ENCODE measurements at places on chromosomes 16 and 17.

GRCh38 chr17:6487251-6488007 lies 43.2 kb downstream of the PIMREG start:
- DNase-seq = no peak

DNA sequence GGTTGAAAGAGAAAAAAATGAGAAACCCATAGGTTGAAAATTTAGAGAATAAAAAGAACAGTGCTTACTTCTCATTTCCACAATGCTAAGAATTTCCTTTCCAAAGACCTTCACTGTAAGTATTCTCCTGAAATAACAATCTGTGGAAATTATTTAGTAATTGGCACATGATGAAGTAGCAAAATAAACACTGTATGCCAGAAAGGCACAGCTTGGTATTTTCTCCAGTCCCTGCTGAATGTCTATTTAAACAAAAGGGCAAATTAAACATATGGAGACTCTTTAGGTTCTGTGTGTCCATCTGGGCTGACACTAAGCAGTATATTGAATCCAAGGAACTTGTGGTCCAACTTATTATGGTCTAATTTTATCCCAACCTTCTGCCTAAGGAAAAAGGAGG lies 46.1 kb downstream of the CHCT1 start:
- DNase-seq = no peak

GRCh38 chr16:23148166-23148512 lies 1.1 kb downstream of the USP31 start:
- DNase-seq = no peak

GRCh38 chr17:52470553-52470952 lies 312.0 kb upstream of the CA10 start:
- DNase-seq = no peak

DNA sequence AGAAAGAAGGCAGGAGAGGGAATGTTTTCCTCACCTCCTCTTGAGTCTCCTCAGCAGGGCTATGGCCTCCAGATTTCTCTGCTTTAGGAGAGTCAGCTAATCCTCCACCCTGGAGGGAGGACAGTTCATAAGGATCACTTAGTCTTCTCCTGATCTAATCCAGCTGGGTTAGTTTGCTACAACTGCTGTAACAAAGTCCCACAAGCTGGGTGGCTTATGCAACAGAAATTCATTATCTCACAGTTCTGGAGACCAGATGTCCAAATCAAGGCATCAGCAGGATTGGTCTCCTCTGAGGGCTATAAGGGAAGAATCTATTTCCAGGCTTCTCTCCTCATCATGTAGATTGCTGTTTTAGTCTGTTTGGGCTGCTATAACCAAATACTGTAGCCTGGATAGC lies 40.6 kb upstream of the XYLT1 start:
- DNase-seq = peak; percentile 84

DNA sequence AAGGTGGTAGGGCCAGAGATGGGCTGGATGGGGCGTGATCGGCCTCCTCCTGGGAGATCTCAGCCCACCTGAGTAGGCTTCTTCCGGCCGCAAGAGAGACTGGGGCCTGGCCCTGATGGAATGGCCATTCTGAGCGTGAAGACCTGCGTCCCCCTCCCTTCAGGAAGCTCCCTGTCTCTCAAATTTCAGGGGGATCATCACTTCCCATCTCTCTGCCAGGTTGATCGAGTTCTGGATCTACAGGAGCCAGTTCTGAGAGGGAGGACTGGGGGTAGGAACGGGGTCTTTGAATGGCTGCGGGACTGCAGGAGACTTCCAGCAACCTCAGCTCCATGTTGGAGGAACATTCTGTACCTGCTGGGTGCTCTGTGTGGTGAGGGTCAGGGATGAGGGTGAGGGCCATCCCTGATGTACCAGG lies 9.3 kb upstream of the GSDMA start:
- DNase-seq = no peak

GRCh38 chr16:69709456-69710084 lies 16.8 kb downstream of the NQO1 start:
- no peak for DNase-seq

DNA sequence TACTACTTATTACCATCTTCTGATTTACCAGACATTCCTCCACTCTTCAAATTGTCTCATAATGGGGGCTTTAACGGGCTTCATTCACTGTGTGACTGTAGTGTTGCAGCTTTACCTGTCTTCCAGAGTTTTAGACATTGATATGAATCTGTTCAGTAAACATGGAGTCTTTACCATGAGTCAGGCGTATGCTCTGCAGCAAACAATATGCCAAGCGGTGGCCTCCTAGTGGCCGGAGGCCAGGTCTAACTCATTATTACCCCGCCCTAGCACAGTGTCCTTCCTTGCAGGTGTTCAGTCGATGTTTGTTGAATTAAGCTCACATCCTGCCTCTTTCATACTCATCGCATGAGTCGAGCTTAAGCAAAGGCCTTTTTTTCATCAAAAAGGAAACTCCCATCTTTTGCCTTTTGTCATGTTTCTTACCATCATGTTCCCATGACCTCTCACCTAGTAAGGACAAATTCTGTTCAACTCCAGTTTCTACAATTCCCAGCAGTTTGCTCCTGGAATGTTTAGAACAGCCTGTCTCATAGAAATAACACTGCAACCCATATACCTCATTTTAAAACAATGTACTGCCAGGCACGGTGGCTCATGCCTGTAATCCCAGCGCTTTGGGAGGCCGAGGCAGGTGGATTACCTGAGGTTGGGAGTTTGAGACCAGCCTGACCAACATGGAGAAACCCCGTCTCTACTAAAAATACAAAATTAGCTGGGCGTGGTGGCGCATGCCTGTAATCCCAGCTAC lies 39.4 kb downstream of the TUBD1 start:
- peak; percentile 56 for DNase-seq

GRCh38 chr17:53629188-53629587 lies 193.5 kb upstream of the KIF2B start:
- no peak for DNase-seq

DNA sequence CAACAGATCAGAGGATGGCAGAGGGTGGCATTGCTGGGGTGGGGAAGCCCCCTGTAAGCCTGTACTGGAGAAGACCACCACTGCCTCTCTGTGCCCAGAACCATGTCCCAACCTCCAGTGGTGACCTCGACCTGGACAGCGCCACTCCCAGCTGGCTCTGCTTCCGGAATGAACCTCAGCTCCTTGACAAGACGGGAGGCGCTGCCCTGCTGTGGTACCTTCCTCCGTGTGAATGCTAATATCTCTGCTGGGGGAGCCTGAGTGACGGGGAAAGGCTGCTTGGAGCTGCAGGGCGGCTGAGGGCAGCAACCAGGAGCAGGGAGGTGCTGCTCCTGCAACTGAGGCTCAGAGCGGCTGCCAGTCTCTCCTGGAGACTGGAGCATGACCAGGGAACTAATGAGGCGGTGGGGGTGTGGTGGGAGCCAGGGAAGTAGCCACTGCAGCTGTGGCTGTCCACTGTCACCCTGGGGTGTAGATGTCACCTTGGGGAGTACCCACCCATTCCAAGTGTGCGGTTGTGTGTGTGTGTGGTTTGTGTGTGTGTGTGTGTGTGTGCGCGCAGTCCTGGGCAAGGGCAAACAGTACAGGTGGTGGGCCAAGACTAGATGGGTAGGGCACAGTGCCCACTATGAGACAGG lies 6.2 kb downstream of the PRCD start:
- no peak for DNase-seq

GRCh38 chr16:89887243-89887642 lies 13.9 kb downstream of the TCF25 start:
- DNase-seq = no peak

DNA sequence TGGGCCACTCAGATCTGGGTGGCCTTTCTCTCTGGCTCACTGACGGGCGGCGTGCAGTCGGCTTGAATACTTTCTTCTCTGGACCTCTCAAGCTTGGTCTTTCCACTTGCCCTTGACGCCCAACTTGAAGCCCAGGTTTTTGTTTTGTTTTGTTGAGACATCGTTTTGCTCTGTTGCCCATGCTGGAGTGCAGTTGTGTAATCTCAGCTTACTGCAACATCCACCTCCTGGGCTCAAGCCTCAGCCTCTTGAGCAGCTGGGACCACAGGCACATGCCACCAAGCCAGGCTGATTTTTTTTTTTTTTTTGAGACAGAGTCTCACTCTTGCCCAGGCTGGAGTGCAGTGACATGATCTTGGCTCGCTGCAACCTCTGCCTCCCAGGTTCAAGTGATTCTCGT lies 22.7 kb upstream of the KIF19 start:
- DNase-seq = no peak

GRCh38 chr16:63652091-63652490 lies 1469.8 kb downstream of the CDH11 start:
- DNase-seq = no peak

DNA sequence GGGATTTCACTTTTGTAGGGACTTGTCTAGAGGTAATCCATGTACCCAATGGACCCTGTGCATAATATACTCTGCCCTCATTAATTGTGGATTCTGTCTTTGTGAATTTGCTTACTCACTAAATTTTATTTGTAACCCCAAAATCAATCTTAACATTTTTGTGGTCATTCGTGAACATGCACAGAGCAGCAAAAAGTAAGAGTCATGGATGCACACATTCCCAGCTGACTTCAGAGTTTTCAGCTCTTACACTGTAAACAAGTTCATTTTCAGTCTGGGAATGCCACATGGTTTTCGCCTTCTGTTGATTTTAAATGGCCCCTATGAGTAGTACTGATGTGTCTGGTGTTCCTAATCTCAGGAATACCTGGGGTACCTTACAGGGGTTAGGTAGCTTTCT lies 24.3 kb downstream of the TAC4 start:
- DNase-seq = peak; percentile 43

DNA sequence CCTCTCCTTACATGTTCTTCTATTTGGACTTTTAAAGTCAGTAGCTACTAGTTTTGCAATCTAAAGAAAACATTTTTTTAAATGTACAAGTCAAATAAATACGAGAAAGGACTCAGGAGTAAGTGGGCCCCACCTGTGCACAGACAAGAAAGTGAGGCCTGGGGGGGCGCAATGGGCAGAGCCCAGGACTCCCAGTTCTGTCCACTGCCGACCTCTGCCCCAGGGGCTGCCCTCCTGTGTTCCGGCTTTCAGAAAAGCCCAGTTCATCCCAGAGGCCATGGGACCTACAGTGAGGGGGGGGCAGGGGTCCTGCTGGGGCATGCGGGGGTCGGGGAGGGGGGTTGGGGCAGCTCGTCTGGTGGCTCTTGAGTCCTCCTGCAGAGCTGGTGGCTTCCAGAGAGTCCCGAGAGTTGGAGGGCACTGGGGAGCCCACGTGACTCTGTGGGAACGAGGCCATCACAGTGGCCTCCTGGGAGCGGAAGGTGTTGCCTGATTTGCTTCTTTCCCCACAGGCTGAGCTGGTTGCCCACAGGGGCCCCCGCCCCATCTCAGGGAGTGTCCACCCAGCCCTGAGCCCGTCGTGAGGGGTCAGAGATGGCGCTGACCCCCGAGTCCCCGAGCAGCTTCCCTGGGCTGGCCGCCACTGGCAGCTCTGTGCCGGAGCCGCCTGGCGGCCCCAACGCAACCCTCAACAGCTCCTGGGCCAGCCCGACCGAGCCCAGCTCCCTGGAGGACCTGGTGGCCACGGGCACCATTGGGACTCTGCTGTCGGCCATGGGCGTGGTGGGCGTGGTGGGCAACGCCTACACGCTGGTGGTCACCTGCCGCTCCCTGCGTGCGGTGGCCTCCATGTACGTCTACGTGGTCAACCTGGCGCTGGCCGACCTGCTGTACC lies 2.4 kb downstream of the UTS2R start:
- no peak for DNase-seq

DNA sequence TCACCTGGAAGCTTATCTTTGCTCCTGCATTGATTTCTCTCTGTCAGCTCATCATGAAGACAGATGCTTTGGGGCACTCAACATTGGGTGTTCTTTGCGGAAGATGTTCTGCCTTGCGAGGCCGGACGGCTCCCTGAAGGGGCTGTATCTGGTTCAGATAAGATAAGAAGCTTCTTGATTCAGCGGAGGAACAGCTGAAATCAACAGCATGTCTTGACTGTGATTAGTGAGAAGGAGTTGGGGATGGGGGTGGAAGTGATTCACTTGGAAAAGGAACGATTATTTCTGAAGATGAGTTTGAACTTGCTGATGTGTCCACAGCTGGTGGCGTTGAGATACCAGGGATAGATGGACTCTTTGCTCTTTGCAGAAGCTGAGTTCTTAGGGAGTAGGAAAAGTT lies 126.9 kb upstream of the WSCD1 start:
- no peak for DNase-seq

GRCh38 chr16:82882226-82882625 lies 255.5 kb downstream of the CDH13 start:
- no peak for DNase-seq

GRCh38 chr16:26196310-26196709 lies 504.6 kb downstream of the HS3ST4 start:
- no peak for DNase-seq

DNA sequence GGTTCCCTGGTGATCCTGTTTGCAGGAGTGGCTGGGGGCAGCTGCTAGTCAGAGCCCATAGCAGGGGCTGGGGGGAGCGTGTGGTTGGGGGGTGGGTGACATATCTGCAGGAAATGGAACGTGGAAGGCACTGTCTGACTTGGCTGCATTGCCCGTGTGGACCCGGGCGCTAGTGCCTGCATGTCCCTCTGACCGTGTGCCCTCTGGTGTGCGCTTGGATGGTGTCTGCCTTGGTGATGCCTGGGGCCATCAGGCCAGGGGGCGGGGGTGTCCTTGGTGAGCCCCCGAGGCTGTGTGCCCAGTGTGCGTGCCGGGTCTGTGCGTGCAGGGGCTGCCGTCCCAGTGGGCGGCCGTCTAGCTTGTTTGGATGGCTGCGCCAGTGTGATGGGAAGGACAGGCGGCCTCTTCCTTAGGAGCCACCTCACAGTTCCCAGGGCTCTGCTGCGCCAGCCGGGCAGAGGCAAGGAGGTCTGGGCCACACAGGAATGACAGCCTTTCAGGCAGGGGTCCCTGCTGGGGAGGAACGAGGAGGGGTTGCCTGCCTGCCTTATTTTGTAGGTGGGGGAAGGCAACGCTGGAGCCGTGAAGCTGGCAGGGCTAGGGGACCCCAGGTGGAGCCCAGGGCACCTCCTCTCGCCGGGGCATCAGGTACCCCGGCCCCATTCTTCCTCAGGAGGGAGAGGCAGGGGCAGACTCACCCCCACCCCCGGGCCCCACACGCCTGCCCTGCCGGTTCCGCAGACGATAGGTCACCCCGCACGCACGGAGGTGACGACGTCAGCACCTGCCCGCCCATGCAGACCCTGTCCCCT lies 693 bp downstream of the NDRG4 start:
- no peak for DNase-seq

- DNase-seq = peak; percentile 40
Measured at GRCh38 chr17:47611372-47612350, 38.1 kb upstream of the KPNB1 start.
